ENCODE measurements at places on chromosomes 4 and X.

GRCh38 chrX:101619364-101619763 lies 1.6 kb upstream of the ARMCX6 start:
- no peak for DNase-seq

DNA sequence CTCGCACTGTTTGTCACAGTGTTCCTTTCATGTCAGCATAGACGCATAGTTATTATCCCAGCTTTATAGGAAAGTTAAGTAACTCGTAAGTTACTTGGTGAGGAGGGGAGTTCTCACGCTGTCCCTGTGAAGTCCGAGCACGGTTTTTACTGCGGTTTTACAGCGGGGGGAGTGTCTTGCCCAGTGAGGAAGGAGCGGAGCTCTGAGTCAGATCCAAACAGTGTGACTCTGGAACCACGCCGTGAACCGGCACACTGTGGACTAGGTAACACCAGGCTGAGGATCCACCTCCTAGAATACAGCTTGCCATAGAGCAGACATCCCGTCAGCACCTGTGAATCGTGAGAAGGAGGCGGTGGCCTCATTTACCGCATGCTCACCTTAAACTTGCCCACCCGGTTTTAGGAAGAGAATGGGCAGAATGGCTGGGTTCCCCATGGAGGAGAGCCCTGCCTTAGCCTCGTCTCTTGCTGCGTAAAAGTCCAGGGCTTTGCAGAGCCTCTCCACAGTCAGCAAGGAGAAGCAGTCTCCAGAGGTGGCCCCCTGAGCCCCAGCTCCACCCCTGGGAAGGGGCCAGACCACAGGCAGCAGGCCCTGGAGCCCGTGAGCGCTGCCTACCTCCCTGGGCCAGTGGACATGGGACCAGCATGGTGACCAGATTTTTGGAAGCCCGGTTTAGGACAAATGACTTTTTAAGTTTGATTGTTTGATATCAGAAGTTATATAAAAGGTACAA lies 40.2 kb upstream of the HGFAC start:
- DNase-seq: no peak

GRCh38 chr4:140255927-140256326 lies 101.9 kb upstream of the MAML3 start:
- no peak for DNase-seq

- no peak for DNase-seq
These were observed 1583.3 kb downstream of the STIM2 start for GRCh38 chr4:28443801-28444412.

DNA sequence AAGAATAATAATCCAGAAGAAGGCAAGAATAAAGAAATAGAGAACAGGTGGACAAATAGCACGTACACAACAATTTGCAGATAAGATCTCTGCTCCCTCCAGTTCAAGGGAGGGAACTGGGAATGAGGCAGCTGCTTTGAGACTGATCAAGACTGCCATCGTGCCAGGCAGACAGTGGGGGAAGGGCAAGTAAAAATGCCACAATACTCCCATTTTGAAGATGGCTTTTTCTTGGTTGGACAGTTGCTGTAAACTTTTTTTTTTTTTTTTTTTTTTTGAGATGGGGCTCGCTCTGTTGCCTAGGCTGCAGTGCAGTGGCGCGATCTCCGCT lies 17.2 kb downstream of the USP11 start:
- DNase-seq: no peak

DNA sequence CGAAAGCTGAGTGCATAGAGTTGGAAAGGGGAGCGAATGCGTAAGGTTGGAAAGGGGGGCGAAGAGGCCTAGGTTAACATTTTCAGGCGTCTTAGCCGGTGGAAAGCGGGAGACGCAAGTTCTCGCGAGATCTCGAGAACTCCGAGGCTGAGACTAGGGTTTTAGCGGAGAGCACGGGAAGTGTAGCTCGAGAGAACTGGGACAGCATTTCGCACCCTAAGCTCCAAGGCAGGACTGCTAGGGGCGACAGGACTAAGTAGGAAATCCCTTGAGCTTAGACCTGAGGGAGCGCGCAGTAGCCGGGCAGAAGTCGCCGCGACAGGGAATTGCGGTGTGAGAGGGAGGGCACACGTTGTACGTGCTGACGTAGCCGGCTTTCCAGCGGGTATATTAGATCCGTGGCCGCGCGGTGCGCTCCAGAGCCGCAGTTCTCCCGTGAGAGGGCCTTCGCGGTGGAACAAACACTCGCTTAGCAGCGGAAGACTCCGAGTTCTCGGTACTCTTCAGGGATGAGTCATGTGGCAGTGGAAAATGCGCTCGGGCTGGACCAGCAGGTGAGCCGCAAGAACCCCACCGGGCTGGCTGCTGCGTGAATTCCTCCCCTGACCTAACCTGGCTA lies at the start of gene DDX3X:
Gene DDX3X, plus strand, starts transcription at position 419 of the 619 bp plus-strand sequence. Its CDS starts 91 bp downstream, at position 510.
- DNase-seq: peak; percentile 89

GRCh38 chr4:53552711-53553110 lies 38.6 kb downstream of the LNX1 start:
- DNase-seq: no peak

DNA sequence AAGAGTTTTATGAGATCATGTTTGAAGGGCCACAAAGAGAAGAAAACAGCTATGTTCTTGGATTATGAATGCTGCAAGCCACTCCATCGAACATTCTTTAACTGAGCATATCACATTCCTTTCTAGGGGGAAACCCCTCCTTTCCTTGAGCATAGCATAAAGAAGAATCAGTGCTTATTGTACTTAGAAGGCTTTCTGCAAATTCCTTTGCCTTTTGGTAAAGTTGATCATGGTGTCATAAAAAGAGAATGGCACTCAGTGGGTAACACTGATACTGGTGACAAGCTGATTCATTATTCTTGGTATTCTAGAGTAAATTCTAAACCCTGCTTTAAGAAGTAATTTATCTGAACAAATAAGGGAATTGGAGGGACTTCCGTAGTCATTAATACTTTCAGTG lies 88.5 kb upstream of the GPR34 start:
- DNase-seq: no peak

GRCh38 chrX:68146054-68146453 lies 287.2 kb downstream of the OPHN1 start:
- peak; percentile 44 for DNase-seq

GRCh38 chr4:140756319-140757231 lies at the start of gene TBC1D9:
Gene TBC1D9, minus strand, starts transcription at chr4:140756385. Its CDS starts 340 bp downstream, at chr4:140756045.
- DNase-seq: peak; percentile 33

DNA sequence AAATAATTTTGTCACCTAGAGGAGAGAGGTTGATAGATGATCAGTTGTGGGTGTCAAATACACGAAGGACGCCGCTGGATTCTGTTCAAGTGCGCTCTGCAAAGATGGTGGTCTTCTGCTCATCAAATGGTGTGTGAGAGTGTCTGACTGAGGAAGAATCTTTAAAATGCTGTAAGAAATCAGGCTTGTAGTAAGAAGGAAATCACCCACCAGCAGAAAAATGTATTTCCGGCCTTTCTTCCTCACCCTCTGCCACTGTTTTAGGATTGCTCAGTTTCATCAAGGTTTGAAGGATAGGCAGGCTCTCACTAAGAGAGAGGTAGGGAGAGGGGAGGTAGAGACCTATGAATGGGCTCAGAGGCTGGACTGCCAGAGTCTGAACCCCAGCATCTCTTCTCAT lies 28.7 kb downstream of the RHOH start:
- DNase-seq: no peak

- no peak for DNase-seq
These were observed 7.4 kb downstream of the AFF1 start for GRCh38 chr4:86942185-86942666.

DNA sequence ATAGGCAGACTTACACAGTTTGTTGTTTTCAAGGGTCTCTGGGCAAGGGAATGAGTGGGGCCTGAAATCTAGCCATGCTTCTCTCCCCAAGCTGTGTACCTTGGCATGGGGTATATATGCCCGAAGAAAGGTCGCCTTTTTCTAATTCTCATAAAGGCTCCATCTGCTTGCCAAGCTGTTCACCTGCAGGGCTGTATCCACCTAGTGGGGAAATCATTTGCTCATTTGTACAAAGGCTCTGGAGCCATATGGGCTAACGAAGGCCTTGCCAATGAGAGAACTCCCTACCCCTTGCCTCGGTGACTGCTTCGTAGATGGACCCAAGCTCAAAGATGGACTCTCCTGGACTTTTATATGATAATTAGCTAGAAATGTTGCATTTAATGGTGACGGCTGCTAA lies 1097.0 kb downstream of the PDHA2 start:
- DNase-seq: no peak

GRCh38 chr4:55116450-55116849 lies 8.9 kb downstream of the KDR start:
- no peak for DNase-seq

GRCh38 chr4:137534516-137534915 lies 2.2 kb upstream of the PCDH18 start:
- no peak for DNase-seq

DNA sequence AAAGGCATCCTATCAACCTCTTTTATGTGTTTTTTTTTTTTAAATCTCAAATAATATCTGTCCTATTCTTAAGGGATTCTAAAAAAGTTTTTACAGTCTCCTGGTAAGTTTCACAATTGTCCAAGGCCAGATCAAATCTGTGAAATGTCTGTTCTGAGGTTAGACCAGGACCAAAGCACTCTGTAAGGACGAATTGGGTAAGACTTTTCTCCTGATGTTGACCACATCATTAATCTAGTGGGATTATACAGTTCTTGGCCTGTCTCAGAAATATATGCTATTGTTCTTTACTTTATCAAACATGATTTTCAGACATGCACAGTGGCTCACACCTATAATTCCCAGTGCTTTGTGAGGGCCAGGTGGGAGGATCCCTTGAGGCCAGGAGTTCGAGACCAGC lies 45.8 kb upstream of the TMEM131L start:
- DNase-seq: no peak

DNA sequence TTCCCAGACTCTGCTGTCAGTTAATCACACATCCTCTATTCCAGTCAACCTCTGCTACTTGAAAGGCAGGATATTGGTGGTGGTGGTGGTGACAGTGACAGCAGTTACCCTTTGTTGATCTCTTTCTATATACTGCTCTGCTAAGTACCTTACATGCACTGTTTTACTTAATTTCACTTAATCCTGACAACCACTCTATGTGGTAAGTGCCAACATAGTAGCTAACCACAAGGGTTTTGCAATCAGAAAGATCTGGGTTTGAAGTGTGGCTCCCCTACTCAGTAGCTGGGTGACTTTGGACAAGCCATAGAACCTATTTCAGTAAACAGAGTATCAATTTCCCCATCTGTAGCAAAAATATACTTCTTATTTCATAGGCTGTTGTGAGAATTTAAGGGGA lies 24.2 kb upstream of the F9 start:
- no peak for DNase-seq

DNA sequence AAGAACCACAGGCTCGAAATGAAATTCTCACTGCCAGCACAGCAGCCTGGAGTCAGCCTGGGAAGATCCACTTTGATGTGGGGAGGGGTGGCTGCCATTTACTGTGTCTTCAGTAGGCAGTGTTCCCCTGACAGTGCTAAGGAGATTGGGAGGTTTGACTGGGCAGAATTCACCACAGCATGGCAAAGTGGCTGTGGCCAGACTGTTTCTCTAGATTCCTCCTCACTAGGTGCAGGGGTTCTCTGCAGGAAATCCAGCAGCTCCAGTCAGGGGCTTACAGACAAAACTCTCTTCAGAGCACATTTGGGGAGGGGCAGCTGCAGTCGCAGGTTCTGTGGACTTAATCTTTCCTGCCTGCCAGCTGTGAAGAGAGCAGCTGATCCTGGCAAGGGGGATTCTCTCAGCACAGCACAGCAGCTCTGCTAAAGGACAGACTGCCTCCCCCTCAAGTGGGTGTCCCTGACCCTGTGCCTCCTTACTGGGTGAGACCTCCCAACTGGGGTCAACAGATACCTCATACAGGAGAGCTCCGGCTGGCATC lies 1174.0 kb downstream of the RAPGEF2 start:
- DNase-seq: no peak

DNA sequence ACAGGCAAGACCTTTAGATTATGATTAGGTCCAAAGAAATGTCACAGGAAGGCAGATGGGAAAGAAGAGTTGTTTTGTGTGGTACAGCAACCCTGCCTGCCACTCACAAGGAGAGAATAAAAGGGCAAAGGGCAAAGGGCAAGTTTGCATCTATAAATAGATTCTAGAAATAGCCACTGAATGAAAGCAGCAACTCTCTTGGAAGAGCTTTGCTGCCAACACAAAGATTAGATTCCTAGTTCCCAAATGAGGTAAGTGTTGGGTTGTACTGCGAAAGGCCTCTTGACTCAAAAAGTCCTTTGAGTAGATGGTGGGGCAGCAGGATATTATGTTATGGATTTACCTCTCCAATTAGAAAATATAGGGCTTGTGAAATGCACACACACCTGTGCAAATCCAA lies 61.2 kb downstream of the MOSPD2 start:
- DNase-seq: no peak

GRCh38 chr4:140466146-140466545 lies 31.9 kb downstream of the MGAT4D start:
- no peak for DNase-seq

DNA sequence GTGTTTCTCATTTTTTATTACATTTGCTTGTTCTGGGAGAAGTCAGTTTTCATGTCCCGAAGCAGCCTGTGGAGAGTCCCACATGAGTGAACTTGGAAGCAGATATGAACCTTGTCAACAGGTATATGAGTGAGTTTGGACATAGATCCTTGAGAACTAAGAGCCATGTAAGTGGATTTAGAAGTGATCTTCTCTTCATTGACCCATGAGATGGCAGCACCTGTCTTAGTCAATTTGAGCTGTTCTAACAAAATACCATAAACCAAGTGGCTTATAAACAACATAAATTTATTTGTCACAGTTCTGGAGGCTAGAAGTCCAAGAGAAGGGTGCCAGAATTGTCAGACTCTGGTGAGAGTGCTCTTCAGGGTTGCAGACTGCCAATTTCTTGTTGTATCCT lies 1043.8 kb downstream of the ADGRL3 start:
- no peak for DNase-seq

- no peak for DNase-seq
These were observed 443.7 kb downstream of the FAT4 start for GRCh38 chr4:125758438-125758837.

GRCh38 chr4:163166041-163166579 lies 580 bp downstream of the NAF1 start:
- peak; percentile 28 for DNase-seq

DNA sequence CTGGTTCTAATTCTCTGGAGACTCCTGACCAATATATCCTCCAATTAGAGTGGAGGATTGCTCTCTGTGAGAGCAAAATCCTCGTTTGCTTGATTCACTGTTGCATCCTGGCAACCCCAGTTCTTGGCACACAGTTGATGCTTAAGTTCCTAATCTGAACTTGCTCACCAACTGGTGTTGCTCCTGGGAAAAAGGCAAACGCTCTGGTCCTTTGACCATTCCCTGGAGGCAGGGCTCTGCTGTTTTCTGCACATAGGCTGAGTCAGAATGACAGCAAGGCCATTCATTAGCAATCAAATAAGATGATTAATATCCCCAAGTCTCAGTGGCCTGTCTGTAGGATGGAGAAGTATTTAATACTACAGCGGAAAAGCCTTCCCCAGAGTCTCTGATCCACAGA lies 172.7 kb upstream of the TBC1D9 start:
- DNase-seq: no peak

Measured in globus pallidus (tissue), 1 donor.